ENCODE measurements at places on chromosomes 6 and 20.

GRCh38 chr6:44046516-44047178, 80.6 kb downstream of the MRPL14 start:
- no peak for DNase-seq

DNA sequence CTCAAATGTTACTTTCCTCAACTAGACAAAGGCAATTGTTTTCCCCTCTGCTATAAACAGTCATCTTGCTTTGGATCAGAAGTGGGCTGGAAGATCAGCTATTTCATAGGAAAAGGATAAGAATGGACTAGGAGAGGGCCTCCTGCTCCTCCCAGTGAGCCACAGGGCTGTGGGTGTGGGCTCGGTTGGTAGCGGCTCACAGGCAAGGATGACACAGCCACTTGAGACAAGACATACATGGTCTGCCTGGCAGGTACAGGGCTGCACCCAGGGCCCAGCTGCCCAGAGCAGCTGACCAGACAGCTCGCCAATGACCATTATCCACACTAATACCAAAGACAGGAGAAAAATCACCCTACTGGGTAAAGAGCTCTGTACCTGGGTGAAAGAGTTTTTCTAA, 9.0 kb upstream of the SLA2 start:
- no peak for DNase-seq

DNA sequence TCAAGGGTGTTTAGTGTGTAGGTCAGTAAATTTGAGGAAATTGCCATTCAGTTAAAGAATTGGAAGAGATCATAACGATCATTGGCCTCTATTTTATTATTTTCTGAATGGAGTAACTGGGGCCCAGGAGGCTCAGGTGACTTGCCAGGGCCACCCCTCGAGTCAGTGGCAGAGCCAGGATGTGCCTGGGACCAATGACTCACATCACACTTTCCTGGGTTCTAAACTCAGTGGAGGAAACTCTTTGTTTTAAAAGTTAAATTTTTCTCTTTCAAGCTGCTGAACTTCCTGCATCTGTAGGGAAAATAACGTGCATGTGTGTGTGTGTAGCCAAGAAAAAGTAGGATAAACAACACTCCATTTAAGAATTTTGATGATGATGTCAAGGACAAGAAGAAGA, 135.5 kb downstream of the MYLK4 start:
- no peak for DNase-seq

GRCh38 chr6:4169028-4169789, 33.8 kb upstream of the ECI2 start:
- no peak for DNase-seq

- DNase-seq, result no peak
Observed at GRCh38 chr20:2899243-2899642, 26.0 kb downstream of the PTPRA start.

DNA sequence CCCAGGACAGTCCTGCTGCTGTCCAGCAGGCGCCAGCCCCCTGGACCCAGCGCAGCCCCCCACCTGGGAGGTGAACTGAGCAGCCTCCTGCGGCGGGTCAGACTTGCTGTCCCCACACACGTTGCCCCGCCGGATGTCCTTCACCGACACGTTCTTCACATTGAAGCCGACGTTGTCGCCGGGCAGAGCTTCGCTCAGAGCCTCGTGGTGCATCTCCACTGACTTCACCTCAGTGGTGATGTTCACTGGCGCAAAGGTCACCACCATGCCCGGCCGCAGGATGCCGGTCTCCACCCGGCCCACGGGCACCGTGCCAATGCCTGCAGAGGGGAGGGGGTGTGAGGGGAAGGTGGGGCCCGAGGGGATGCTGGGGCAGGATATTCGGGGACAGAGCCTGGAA, 8.5 kb downstream of the EEF1A2 start:
- DNase-seq, result no peak

DNA sequence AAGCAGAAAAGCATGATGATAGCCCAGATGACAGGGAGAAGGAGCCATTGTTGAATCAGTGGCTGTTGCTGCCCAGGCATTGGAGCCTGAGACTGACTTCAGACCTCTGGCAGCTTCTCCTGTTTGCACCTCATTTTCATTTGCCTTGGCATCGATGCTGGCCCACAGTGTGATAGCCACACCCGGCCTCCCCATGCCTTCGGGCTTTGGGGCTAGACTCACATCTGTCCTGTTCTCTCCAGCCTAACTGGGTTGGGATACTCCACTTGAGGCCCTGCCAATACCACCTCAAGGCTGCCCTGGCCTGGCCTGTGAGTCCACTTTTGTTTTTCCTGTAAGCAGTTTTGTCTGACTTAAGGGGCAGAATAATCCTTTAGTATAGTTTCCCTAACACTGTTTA, 140.4 kb downstream of the UST start:
- DNase-seq, result no peak
